ENCODE measurements at places on chromosomes 12 and 14.

DNA sequence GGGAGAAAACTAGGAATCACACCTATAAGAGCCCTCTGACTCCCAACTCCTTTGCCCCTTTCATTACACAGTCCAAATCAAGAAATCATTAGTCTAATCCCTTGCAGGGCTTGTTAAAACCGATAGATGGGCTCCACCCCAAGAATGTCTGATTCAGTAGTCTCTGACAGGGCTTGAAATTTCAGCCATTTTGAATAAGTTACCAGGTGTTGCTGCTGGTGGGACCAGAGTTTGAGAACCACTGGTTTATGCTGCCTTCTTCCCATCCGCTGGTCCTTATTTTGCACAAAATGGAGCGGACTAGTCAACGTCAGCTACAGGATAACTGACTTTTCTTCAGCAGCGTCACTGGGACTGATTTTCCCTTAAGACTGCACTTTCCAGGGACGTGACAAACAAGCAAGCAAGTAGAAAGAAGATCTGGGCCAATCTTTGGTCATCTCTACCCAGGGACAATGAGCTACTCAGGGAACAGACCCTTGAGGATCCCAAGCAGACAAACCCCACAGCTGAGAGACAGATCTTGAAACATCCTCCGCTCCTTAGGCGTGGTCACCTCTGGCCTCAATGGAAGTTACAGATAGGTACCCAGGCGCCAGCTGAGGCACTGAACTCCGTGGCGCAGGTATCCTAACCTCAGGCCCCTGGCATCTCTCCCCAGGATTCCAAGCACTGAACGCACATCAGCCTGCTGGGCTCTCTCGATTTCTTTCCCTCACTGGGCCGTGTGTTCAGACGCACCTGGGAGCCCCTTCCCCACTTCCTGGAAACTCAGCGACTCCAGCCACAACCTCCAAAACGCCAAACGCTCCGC is 900 bp downstream of the KCTD10 start:
- no peak for DNase-seq

DNA sequence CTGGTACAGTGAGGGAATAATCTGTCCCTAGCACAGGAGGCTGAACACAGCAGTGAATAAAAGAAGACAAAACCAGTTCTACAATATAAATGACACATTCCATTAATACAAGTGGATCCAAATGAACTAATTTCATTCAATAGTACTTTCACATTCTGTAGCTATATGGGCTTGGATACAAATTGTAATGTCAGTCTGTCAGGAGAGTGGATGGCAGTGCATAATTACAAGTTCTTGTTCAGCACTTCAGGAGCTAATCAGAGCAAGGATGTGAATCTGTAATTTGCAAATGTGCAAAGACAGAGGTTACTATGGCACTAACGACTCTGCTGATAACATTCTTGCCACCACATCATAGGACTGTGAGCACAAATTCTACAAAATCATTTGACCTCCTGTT is 697.9 kb downstream of the DIO2 start:
- DNase-seq: no peak

GRCh38 chr12:129067491-129067890 is 214.2 kb downstream of the GLT1D1 start:
- no peak for DNase-seq

DNA sequence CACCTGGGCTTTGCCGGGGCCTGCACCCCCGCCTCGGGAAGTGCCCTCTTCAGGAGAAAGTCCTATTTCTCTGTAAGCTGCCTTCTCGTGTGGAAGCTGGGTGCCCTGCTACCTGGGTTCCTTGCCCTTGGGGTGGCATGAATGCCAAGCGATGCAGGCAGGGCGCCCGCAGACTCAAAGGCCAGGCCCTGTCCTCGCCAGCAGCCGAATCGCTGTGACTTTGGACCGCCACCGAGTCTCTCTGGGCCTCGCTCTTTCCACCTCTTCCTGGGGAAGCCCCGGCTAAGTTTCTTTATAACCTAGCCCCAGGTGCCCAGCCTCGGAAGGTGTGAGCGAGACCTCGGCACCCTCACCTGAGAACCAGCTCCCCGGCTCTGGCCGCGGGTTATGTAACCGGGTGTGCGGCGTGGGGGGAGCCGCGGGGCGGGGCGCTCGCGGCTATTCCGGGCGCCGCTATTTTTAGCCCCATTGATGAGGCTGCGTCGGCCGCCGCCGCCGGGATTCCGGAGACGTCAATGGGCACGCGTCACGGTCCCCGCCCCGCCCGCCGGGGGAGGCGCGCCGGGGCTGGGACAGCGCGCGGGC is 14.6 kb upstream of the NR4A1 start:
- DNase-seq: peak; percentile 77

- DNase-seq: no peak
Observed at GRCh38 chr12:38142974-38143373, 173.6 kb upstream of the ALG10B start.

- DNase-seq: no peak
Observed at GRCh38 chr14:104142136-104142945, 4.0 kb downstream of the KIF26A start.

DNA sequence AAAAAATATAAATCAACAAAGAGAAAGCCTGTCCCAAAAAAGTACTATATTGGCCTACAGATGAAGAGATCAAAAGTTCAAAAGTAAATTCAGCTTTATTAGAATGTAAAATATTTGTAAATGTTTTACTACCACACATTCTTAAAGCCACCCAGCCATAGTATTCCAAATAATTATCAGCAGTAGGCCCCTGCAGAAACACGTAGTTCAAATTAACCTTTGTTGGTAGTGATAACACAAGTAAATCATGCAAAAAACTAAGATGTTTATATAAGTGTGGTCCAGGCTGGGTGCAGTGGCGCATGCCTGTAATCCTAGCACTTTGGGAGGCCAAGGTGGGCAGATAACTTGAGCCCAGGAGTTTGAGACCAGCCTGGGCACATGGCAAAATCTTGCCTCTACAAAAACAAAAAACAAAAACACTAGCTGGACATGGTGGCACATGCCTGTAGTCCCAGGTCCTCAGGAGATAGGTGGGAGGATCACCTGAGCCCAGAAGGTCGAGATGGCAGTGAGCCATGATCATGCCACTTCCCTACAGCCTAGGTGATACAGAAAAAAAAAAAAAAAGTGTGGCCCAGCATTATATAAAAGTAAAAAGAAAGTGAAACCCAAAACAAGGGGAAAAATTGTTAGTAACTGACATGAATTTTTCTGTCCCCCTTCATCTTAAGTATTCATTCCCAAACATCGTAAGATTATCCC is 17.9 kb downstream of the SPTLC2 start:
- DNase-seq: no peak

DNA sequence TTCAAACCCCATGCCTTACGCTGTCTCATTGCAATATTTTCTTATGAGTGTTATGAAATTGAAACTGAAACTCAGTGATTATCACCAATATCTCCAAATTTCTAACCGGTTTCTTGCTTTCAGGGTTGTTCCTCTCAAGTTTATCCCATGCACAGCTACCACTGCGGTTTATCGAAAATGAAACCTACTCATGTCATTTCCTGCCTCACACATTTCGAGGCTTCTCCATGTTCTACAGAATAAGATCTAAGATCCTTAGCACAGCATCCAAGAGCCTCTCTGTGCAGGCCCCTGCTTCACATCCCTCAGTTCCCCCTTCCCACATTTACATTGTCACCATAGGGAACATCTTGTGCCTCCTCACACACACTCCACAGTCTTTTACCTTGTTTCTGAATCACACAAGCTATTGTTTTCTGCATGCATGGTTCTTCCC is 45.5 kb upstream of the FAR2 start:
- DNase-seq: peak; percentile 36

DNA sequence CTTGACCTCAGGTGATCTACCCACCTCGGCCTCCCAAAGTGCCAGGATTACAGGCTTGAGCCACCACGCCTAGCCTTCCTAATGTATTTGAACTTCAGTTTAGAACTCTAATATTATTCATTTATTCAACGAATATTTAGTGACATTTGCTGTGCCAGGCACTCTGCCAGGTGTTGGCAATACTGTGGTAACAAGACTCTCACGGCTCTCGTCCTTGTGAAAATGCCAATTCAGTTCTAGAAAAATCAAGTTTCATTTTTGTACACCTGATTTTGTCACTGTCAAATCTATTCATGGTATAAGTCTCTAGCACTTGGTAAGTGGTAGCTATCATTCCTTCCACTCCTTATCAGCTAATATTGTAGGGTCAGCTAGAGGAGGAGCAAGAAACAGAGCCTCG is 6.3 kb upstream of the PWP1 start:
- no peak for DNase-seq

DNA sequence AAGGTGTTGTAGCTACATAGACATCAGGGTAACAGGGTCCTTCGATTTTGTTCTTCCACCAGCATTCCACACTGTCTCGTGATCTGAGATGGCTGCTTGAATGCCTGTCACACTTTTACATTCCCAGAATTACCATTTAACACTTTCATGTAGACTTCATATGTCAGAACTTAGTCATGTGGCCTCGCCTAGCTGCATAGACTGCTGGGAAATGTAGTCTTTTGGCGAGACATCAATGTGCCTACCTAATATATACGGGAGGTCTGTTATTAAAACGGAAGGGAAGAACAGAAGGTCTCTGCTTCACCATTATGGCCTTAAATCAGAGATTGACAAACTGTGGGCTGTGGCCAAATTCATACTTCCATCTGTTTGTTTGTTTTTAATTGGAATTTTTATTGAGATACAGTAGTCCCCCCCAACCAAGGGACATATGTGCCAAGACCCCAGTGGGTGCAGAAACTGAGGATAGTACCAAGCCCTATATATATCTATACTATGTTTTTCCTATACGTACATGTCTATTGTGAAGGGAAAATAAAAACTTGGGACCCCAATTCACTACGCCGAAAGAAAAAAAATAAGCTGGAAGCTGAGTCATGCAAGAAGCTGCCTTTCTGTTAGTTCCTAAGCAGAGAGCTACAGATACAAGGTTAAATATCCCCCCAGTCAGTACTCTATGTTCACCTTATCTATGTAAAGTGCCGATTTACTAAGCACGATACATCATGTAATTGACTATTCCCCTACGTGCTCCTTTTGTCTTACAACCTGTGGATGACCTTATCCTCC is 11.3 kb upstream of the HRK start:
- no peak for DNase-seq

GRCh38 chr14:61287196-61287595 is 6.1 kb upstream of the TMEM30B start:
- no peak for DNase-seq

DNA sequence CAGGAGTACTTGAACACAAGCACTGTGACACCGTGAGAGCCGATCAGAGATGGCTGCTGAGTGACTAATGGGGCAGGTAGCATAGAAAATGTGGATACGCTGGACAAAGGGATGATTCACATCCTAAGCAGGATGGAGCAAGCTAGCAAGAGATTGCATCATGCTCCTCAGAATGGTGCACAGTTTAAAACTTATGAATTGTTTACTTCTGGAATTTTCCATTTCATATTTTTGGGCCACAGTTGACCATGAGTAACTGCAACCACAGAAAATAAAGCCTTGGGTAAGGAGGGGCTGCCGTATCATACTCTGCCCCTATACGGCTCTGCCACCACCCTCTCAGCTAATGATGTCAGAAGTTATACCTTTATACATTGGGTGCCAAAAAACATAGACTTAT is 23.3 kb upstream of the MARK3 start:
- no peak for DNase-seq

GRCh38 chr14:69483765-69484443 is 624 bp upstream of the PLEKHD1 start:
- no peak for DNase-seq

GRCh38 chr14:50047274-50047676 is 69.1 kb downstream of the VCPKMT start:
- peak; percentile 81 for DNase-seq

GRCh38 chr12:46535907-46536306 is 163.3 kb upstream of the SLC38A2 start:
- DNase-seq: no peak

- no peak for DNase-seq
Observed at GRCh38 chr14:95258754-95259593, 60.7 kb downstream of the CLMN start.

DNA sequence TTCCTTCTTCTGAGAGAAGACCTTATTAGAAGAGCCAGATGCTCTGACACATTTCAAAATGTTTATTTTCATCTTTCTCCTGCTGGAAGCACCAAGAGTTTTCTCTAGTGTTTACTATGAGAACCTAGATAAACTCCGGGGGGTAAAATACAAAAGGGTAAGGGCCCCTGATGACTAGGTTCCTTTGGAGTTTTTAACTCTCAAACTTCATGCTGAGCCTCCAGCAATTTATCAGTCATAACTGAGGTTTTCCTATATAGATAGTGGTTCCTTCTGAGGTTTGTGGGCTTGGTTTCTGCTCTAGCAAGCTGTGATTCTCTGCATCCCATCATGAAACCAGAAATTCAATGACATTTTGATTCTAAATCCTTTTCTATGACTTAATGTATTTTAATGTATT is 210.9 kb downstream of the LRFN5 start:
- no peak for DNase-seq

DNA sequence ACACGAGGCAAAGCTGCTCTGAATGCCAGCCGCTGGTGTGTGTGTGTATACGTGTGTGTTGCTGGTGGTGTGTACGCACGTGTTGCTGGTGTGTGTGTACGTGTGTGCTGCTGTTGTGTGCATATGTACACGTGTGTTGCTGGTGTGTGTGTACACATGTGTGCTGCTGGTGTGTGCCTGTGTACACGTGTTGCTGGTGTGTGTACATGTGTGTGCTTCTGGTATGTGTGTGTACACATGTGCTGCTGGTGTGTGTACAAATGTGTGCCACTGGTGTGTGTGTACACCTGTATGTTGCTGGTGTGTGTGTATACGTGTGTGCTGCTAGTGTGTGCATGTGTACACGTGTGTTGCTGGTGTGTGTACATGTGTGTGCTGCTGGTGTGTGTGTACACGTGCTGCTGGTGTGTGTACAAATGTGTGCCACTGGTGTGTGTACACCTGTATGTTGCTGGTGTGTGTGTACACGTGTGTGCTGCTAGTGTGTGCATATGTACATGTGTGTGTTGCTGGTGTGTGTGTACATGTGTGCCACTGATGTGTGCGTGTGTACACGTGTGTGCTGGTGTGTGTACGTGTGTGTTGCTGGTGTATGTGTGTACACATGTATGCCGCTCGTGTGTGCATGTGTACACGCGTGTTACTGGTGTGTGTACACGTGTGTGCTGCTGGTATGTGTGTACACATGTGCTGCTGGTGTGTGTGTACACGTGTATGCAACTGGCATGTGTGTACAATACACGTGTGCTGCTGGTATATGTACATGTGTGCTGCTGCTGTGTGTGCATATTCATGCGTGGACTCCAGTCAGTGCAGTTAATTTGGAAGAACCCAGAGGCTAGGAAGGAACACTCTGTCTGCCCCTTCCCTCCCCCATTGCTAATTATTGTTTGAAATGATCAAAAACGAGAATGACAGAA is 47.2 kb downstream of the CACNA2D4 start:
- no peak for DNase-seq

GRCh38 chr14:98871796-98872195 is 400.2 kb downstream of the BCL11B start:
- no peak for DNase-seq

- DNase-seq: no peak
Observed at GRCh38 chr12:85955127-85955526, 81.0 kb downstream of the NTS start.
